ENCODE measurements at places on chromosomes 3 and 15.
A peak's percentile ranks its signal among the peaks of the same experiment; 100 is the strongest.

DNA sequence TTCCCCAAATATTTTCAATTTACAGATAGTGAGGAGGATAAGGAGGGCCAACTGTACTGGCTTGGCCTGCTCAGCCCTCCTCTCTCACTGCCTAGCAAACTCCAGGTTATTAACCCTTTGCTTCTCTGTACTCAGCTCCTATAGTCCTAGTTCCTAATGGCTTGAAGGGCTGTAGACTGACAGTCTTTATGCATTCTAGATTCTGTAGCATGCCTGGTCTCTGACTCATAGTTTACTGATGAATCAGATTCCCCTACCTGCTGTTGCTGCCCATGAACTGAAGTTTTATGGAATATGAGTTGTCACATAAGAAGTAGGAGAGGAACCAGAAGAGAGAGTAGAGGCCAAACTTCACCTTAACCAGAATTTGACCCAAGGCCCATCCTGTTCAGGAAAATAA, 27.1 kb upstream of the MAP3K13 start:
- DNase-seq = no peak

DNA sequence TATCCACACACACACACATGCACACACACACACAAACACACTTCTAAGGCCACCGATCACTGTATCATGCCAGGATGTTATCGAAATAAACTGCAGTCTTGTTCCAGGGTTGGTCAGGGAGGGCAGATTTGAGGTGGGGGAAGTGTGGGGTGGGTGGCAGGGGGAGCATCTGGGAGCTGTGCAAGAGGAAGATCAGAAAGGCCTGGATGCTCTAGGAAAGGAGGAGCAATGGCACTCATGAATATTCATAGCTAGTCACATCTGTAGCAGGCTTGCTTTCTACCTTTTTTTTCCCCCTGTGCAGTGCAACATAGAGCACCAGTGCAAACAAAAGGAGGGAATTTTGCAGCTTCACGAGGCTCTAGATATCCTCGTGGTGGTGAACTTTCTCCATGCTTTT, 84.9 kb downstream of the MEIS2 start:
- DNase-seq = no peak

DNA sequence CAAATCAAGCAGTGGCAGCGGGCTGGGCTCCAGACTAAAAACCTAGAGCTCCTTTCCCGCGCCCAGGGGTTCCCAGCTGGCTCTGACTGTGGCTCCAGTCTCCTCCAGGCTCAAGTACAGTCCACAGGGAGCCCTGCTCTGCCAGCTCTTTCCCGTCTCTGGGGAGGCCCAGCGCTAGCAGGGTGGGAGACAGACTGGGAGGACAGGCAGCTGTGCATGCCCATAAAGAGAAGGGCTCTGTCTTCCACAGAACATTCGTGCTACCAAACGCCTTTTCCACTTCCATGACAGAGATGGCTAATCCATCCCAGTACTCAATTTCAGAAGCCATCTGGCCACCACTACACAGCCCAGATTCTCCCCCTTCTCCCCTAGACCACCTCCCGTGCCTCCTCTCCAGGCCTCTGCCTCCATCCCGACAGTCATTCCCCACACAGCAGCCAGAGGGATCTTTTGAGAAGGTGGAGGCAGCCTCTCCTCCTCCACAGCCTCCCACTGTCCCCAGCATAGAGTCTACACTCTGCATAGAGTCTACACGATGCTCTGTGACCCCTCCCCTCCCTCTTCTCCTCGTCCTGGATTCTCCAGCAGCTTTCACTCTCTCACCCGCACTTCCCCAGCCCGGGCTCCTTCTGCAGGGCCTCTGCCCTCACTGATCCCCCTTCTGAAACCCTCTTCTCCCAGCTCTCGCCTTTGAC, 6.8 kb upstream of the DUSP7 start:
- no peak for DNase-seq

DNA sequence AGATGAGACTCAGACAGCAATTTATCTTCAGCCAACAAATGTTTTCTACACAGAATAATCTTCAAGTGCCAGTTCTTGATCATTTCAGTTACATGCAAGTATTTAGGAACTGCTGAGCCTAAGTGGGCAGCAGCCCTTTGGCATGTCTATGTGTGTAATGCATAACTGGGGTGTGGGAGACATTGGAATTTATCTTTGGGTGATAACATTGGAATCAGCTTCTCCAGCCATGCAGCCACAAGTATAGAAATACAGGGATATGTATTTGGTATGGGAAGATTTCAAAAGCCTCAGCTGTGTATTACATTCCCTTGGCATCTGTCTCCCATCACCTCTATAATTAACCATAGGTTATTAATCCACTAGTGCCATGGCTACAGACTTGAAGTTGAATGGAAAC, 63.4 kb upstream of the FOXP1 start:
- no peak for DNase-seq

DNA sequence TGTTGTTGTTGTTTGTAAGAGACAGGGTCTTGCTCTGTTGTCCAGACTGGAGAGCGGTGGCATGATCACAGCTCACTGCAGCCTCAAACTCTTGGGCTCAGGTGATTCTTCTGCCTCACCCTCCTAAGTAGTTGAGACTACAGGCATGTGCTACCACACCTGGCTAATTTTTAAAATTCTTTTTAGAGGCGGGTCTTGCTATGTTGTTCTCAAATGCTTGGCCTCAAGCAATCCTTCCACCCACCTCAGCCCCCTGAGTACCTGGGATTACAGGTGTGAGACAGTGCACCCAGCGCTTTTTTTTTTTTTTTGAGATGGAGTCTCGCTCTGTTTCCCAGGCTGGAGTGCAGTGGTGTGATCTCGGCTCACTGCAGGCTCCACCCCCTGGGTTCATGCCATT, 46.7 kb downstream of the TMOD3 start:
- DNase-seq = no peak

- no peak for DNase-seq
Observed at GRCh38 chr15:72923289-72923688, 129.0 kb upstream of the NEO1 start.

DNA sequence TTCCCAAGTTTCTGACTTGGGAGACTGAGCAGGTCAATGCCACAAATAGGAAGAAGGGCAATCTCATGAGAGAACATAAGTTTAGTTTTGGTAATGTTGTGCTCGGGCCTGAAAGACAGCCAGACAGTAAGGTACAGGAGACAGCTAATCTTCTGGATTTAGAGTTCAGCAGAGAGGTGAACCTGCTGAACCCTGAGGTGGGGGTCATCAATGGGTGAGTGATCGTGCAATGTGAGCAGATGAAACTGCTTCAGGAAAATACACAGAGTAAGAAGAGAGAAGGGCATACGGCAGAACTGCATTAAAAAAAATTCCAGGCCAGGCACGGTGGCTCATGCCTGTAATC, 23.3 kb downstream of the RUBCN start:
- DNase-seq = no peak

GRCh38 chr3:52084216-52084945, 28.0 kb upstream of the DUSP7 start:
- no peak for DNase-seq

GRCh38 chr3:52881871-52882270, 15.5 kb downstream of the STIMATE start:
- no peak for DNase-seq

DNA sequence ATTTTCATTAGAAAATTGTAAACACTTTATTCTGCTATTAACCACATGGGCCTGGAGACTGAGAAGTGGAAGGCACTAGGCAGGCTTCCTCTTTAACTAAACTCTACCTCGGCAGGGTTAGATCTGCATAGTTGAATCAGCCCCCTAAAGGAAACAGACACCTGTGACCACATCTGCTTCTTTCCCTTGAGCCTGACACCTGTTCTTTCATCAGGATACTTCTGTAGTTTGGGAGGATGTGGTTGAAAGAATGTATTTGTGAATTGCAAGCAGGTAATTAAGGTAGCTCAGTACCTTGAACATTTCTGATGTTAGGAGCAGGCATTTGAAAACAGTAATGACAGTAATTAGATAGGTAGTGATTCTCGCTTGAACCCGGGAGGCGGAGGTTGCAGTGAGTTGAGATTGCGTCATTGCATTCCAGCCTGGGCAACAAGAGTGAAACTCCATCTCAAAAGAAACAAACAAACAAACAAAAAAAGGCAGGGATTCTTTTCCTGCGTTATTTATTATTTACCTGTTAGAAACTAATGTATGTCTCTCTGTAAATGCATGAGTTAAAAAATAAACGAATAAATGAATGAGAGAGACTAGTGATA, 468.5 kb downstream of the NLGN1 start:
- no peak for DNase-seq

- no peak for DNase-seq
Observed at GRCh38 chr3:149933858-149934257, 36.8 kb downstream of the PFN2 start.

DNA sequence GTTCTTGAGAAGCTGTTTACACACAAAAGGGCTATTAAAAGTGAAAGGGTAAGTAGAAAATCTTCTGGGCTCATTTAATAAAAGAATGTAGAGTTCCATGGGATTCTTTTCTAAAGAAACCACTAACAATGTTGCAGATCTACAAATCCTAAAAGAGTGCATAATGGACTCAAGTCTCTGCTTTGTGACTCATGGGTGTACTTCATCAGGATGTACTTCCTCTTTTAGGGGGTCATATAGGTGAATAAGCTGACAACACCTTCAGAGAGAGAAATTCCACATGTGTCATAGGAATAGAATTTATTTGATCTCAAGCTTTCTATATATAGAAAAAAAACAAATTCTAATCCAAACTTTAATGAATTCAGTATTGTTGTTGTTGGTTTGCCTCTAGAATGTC, 355.5 kb downstream of the TIGIT start:
- DNase-seq = no peak

- DNase-seq = no peak
Observed at GRCh38 chr3:10568549-10568948, 63.2 kb upstream of the ATP2B2 start.

GRCh38 chr15:75195122-75195765, 6.4 kb upstream of the C15orf39 start:
- peak; percentile 94 for DNase-seq

DNA sequence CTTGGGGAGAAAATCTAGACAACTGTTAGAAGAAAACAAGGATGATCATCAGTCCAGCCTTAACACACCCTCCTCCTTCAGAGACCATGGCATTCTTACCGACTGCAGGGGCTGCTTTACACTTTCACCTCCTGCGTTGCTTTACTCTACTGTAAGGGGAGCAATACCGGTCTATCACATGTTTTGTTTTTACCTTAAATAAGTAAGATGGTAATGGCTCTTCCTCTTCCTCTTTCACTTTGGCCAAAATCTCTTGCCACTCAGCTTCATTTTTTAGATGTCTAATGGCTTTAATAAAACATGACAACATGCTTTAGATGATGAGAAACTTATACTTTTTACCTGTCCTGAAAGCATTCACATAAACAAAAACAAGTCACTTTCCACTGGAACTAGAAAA, 33.4 kb upstream of the STIMATE start:
- DNase-seq = no peak

DNA sequence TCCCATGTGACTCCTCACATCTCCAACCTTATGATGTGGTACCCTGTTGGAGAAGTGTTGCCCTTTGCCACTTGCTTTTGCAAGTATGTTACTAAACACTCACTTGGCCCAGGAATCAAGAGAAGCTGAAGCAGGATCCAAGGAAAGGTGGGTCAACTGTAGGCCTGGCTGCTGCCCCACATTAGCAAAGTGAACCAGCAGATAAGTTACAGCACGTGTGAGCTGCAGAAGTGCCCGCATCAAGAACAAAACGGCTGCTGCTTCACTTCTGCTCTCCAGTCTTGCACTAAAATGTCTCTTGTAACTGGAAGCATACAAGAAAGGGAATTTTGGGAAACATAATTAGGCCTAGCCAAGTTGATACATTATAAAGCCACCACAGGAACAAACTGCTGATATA, 79.6 kb downstream of the PCOLCE2 start:
- DNase-seq = no peak

GRCh38 chr3:50550079-50550736, 17.3 kb downstream of the C3orf18 start:
- DNase-seq = no peak

DNA sequence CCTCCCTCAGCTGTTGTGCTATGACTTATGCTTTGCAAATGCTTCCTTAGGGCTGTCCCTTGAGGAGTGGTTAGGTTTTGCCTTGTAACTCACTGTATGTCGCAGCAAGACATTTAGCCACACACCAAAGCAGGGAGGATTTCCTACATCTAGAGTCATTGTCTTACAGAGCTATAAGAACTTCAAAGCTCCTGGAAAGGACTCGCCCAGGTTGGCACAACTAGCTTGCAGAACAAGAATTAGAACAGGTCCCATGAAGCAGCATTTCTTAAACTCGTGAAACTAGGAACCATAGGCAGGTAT, 19.4 kb upstream of the ACAP2 start:
- no peak for DNase-seq

GRCh38 chr15:89174476-89174875, 46.9 kb downstream of the RLBP1 start:
- DNase-seq = no peak

- no peak for DNase-seq
Observed at GRCh38 chr15:78761891-78762385, 49.3 kb downstream of the ADAMTS7 start.

DNA sequence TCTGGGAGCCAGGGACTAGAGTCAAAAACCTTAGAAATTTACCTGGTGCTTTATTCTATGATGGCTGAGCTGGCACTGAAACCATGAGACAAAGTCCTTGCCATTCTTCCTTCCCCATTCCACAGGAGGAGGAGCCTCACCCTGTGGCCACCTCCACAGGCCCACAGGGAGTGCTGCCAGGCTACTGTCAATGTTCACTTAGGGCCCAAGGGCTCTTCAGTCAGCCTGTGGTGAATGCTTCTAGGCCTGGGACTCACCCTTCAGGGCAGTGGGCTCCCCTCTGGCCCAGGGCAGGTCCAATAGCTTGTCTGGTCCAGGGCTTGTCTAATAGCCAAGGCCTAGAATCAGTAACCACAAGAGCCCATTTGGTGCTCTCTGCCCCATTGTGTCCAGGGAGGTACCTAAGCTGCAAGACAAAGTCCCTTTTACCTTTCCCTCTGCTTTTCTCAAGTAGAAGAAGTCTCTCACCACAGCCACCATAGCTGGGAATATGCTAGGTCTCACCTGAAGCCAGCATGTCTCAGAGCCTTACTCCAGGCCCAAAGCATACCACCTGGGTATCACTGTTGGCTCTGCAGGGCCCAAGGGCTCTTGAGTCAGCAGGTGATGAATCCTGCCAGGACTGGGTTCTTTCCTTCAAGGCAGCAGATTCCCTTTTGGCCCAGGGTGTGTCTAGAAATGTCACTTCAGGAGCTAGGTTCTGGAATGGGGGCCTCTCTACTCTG, 61.8 kb upstream of the CHRNB4 start:
- no peak for DNase-seq

- DNase-seq = no peak
Observed at GRCh38 chr3:64122476-64122875, 99.2 kb upstream of the PSMD6 start.

DNA sequence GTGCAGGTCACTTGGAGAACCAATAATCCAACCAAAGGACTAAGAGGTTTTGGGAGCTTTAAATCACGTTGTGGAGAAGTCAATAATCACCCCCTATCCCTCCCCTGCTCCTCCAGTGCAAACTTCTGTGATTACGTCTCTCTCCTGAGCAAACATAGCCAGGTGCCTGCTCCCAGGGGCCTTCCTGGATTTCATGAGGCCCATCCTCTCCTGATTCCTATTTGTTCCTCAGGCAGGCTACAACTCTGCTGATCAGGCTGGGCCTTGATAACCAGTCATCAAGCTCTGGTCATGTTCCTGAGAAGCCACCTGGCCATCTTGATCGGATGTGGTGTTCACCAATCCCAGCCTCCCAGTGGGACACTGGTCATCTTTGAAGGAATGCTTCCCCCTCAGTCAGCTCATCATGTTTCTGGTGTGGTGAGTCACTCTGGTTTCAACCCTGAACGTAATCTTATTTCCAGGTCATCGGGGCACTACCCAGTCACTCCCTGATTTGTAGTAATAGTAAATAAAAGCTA, 2.9 kb upstream of the ZNF710 start:
- DNase-seq = peak; percentile 56

- DNase-seq = no peak
Observed at GRCh38 chr3:155064920-155065319, 15.2 kb upstream of the MME start.

Measured in NCI-H510A (cell line).